GM03348 (cell line): ENCODE measurements at places on chromosomes 16 and 17.

GRCh38 chr16:73150786-73151185 is 102.9 kb upstream of the ZFHX3 start:
- no peak for DNase-seq

DNA sequence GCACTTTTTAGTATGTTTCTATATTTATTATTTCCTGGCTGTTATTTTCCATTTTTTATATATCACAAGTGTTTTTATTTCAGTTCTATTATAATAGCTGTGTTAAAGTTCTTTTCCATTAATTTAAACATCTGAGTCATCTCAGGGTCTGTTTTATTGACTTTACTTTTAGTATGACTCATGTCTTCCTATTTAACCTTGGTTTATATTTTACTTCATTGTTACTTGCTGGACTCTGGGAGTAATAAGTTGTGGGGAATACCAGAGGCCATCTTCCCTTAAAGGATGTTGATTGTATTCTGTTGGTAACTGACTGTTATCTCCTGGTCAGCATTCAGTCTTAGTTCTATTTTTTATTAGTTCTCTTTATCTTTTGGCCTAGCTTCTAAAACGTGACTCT is 1508.2 kb downstream of the CDH11 start:
- DNase-seq: no peak

DNA sequence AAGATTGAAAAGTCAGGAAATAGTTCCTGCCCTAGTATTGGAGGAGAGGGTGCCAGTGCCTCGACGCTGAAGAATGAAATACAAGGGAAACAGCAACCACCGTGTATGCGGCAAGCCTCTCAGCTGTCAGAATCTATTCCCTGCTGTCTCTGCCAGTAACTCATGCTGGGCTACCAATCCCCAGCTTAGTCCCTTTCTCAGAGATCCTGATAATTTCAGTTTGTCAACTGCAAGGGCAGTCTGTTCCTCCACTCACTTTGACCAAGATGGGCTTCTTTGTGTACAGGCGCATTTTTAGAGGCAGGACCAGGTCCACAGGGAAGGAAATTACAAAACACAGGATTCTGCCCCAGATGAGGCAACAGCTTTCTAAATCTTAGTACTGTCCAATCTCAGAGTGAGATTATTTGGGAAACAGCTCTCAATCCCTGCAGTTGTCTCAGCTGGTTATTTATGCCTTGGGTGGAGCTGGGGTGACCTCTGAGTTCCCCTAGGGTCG is 1.3 kb downstream of the NQO1 start:
- peak; percentile 15 for DNase-seq

GRCh38 chr17:50314456-50315011 is 31.4 kb upstream of the XYLT2 start:
- DNase-seq: no peak

GRCh38 chr16:85687651-85688471 is 893 bp downstream of the GINS2 start:
- DNase-seq: no peak

DNA sequence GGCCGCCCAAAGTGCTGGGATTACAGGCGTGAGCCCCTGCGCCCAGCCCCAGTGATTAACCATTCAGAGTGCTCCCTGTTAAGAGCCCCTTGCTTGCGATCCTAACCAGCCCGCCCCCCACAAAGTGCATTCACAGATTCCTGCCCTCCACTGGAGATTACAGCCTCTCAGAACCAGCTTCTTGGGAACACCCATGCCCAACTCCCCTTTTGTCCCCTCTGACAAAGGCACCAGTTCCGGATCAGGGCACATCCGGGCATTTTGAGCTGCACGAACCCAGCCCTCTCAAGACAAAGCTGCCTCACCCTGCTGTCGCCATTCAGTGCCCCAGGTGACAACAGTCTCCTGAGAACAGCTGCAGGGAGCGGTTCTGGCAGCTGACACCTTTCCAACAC is 848 bp upstream of the KRT19 start:
- DNase-seq: no peak

DNA sequence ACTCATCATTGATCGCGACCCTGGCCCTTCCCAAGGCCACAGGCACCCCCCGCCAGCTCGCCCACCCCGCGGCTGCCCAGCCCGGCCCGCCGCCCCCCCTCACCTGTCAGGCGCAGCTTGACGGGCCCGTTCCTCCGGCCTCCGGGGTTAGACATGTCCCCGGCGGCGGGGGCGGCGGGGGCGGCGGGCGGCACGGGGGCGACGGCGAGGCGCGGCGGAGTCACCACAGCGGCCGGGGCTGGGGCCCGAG is 456 bp downstream of the SMURF2 start:
- DNase-seq: no peak

DNA sequence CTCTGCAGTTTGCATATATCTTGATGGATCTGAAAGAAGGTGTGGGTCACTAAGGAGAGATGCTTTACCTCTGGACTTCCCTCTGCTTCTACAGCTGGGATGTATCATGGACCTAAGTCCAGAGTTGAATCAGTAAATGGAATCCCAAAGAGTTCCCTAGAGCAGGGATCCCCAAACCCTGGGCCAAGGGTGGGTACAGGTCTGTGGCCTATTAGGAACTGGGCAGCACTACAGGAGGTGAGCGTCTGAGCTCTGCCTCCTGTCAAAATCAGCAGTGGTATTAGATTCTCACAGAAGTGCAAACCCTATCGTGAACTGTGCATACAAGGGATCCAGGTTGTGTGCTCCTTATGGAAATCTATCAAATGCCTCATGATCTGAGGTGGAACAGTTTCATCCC is 39.3 kb downstream of the NKD1 start:
- DNase-seq: no peak

- no peak for DNase-seq
Observed at GRCh38 chr16:82829301-82829700, 202.5 kb downstream of the CDH13 start.

DNA sequence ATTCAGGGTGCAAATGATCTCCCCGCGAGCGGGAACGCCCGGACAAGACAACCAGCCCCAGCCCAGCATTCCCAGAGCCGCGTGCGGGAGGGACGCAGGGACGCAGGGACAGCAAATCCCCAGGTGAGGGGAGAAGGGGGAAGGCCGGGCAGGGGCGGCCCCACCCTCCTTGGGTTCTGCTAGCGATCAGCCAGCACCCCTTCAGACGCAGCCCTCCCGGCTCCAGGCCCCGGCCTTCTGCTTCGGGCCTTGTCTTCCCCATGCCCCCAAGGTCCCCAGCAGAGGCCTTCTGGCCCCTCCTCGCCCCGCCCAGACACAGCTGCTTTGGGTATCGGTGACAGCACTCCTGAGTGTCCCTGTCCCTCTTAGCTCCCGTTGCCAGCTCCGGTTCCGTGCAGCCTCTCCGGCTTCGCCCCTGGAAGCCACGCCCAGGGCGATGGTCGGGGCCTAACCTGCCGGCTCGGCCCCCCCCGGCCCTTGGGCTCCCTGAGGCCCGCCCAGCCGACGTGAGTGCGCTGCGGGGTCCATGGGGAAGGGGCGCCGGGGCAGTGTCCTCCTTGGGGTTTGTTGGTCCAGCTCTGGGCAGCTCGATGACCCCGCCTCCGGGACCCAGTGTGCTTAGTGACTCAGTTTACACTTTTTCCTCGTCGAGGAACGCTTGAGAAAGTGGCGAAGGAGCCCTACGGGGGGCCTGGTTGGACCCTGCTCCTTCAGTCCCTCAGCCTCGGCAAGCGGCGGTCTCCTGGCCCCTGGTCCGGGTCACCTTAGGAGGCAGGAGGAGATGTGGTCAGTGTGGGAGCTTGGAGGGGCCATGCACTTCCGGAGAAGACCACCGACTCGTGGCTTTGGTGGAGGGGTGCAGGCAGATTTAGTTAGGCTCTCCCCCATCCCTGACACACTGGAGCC is 50.5 kb upstream of the AMZ2 start:
- no peak for DNase-seq

GRCh38 chr17:43319293-43320124 is 79.3 kb upstream of the ARL4D start:
- no peak for DNase-seq

- DNase-seq: no peak
Observed at GRCh38 chr16:31388535-31388934, 4.6 kb upstream of the ITGAD start.

DNA sequence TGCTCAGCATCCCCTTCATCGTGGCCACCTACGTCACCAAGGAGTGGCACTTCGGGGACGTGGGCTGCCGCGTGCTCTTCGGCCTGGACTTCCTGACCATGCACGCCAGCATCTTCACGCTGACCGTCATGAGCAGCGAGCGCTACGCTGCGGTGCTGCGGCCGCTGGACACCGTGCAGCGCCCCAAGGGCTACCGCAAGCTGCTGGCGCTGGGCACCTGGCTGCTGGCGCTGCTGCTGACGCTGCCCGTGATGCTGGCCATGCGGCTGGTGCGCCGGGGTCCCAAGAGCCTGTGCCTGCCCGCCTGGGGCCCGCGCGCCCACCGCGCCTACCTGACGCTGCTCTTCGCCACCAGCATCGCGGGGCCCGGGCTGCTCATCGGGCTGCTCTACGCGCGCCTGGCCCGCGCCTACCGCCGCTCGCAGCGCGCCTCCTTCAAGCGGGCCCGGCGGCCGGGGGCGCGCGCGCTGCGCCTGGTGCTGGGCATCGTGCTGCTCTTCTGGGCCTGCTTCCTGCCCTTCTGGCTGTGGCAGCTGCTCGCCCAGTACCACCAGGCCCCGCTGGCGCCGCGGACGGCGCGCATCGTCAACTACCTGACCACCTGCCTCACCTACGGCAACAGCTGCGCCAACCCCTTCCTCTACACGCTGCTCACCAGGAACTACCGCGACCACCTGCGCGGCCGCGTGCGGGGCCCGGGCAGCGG is 3.2 kb downstream of the UTS2R start:
- no peak for DNase-seq

- DNase-seq: no peak
Observed at GRCh38 chr16:65083164-65083857, 38.6 kb downstream of the CDH11 start.

GRCh38 chr16:2048116-2048543 is 345 bp downstream of the TSC2 start:
- no peak for DNase-seq

- no peak for DNase-seq
Observed at GRCh38 chr16:8955828-8956227, 7.9 kb downstream of the USP7 start.

DNA sequence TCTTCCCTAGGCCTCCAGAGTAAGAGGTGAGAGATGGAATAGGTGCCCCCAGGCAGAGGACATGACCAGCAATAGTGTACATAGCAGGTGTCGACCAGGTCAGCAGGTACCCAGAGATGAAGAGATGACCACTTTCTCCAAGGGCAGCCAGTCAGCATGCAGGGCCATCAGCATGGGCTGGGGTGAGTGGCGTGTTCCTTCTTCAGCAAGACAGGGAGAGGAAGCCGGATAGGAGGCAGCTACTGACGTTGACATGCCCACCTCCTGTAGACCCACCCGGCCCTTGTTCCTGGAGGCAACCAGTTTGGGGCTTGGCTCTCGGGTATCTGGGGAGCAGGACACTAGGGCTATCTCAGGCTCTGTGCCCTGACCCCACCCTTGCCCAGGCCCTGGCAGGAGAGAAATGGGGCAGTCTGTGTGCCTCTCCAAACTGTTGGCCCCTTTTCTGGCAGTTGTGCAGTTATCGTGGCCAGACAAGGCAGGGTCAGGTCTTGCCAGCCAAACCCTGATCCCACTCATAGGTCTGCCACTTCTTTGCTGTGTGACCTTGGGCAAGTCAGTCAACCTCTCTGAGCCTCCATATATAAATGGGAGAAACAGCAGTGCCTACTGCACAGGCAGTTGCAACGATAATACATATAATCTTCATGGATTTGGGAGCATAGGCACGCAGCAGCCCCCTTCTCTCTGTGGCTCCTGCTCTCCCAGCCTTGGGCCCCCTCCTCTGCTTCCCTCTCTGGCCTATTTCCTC is 1.4 kb upstream of the NDRG4 start:
- DNase-seq: no peak

DNA sequence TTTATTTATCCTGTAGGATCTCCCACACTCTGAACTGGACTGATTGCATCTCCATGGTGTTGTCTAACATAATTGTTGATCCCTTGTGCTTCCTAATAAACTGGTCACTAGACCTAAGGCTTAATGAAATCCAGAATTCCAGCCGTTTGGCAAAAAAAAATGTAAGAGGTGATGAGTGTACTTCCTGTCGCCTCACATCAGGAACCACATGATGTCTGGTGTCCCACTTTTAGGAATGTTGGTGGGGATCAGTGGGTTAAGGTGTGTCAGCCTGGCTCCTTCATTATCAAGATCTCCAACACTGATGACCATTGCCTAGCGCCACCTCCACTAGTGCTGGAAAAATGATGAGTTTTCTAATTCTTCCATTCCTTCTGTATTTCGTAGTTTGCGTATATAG is 18.6 kb upstream of the LONP2 start:
- no peak for DNase-seq

DNA sequence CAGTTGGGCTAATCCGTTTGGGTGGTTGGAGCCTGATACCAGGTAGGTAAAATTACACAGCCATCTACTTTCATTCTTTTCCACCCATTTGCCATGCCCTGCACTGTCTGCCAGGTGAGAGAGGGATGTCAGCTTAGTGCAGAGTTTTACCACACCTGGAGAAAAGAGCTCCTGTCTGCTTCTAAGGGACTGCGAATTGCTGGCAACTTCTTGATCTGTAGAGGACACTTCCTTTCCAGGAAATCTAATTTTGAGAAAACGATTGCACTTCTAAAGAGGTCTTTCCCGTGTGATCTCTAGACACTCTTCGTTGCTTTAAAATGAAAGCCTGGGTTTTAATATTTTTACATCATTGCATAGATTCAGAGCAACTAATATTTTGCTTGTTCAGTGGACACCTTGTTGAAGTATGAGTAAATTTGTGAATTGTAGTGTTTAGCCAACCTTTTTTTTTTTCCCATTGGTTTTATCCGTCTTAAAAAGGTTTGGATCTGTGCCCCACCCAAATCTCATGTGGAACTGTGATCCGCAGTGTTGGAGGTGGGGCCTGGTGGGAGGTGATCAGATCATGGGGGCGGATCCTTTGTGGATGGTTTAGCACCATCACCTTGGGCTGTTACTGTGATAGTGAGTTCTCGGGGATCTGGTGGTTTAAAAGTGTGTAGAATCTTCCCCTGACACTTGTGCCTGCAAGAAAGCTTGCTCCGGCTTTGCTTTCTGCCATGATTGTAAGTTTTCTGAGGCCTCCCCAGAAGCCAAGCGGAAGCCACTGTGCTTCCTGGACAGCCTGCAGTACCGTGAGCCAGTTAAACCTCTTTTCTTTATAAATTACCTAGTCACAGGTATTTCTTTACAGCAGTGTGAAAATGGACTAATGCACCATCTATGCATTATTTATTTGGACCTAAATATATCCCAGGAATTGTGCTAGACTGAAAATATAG is 104.6 kb downstream of the PRKCA start:
- no peak for DNase-seq

- no peak for DNase-seq
Observed at GRCh38 chr16:20768818-20769217, 5.0 kb downstream of the ACSM3 start.

- peak; percentile 58 for DNase-seq
Observed at GRCh38 chr17:73998653-73999645, 204.5 kb upstream of the RPL38 start.
